Bronchial epithelial cell (primary cell): ENCODE measurements at places on chromosomes 2 and 18. TPM values are rescaled to one million over a fixed set of nuclear protein-coding genes. Genes with fewer than 3 reads are reported as not detected.
A peak's percentile ranks its signal among the peaks of the same experiment; 100 is the strongest.

DNA sequence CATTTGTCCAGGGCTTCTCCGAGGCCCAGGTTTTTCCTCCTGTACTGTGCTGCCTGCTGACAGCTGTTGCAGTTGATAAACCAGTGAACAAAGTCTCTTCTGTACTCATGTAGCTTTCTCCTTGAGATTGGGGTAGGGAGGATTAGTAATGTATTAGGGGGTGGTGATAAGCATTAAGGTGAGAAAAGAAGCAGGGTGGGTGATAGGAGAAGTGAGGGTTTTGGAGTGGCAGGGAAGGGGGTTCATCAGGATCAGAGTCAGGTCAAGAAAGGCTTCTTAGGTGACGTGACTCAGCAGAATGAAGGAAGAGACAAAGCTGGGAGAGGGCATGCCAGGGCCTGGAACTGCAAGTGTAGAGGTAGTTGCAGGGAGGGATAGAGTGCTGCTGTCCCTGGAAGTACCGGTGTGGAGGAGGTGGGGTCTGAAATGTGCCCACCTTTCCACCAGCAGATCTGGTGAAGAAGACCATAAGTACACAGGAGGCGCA, 48.7 kb downstream of the PKP4 start:
- DNase-seq = peak; percentile 78

DNA sequence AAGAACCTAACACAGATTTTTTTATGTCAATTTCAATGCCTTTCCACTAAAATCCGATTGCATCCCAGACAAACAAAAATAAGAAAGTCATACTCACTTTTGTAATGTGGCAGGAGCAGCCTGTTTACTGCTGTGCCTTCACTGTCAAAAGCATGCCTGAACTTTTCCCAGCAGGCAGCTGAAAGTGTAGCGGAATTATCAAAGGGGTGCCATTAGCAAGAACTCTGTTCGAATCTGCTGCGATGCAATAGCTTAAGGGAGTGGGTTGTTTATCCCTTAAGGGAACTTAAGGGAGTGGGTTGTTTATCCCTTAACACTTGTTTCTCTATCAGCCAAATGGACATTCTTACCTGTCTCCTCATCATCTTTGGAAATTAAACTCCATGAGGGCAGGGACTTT, 243.5 kb downstream of the PAX3 start:
- no peak for DNase-seq

- no peak for DNase-seq
Observed at GRCh38 chr2:27204566-27204965, 7.3 kb upstream of the ATRAID start.

- DNase-seq = peak; percentile 74
Observed at GRCh38 chr2:191544461-191545062, 133.4 kb upstream of the NABP1 start.

DNA sequence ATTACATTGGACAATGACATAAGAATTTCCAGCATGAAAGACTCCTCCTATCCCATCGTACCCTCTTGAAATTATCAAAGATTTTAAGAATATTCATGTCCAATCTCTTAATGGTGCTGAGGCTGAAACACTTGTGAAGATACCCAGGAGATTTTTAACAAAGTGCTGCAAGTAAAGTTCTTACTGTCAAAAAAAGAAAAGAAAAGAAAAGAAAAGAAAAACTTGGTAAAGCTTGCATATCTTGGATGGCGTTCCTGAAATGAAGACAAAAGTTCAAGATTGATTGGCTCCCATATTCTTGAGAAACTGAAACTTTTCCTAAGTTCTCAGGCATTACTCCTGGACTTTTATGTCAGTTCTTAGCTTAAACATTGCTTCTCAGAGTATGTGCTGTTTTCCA, 1010.5 kb upstream of the PIK3C3 start:
- DNase-seq = no peak

DNA sequence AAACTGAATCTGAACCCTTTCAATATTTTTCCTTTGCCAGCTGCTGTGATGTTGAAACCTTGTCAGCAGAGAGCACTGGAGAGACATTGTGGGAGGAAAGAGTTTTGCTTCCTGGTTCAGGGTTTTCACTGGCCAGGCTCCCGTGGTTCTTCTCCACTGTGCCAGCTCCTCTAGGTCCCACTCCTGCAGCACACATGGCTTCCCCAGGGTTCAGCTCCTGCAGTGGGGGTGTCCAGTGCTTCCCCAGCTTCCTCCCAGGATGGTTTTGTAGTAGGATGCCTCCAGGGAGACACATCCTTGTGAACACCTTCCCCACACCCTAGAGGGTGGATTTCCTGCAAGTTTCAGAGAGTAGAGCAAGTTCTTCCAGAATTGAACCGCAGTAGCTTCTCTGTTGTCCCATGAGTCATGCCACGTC, 24.0 kb upstream of the SULT1C3 start:
- peak; percentile 72 for DNase-seq

GRCh38 chr2:113253453-113253852, 25.3 kb downstream of the PAX8 start:
- no peak for DNase-seq

The PAX8 gene
- 3.5 TPM in 1 of 2 replicates, not detected in the other for total RNA-seq

The MOCOS gene
- 24.5 and 37.0 TPM in 2 replicates for total RNA-seq

DNA sequence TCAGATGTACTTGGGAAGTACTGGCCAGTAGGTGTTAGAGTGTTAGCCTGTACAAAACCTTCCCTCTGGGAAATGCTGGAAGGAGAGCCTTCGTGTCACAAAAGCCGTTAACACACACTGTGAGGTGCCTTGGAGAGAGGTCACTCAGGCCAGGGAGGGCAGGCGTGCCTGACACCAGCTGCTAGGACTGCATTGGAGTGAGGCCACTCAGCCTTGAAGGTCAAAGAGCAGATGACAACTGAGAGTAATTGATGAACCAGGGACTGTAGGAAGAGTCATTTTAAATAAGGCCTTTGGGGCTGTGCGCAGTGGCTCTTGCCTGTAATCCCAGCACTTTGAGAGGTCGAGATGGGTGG, 45.4 kb downstream of the ASAP2 start:
- DNase-seq = no peak

- DNase-seq = peak; percentile 26
Observed at GRCh38 chr2:236576087-236576486, 6.5 kb downstream of the ACKR3 start.

GRCh38 chr2:50854381-50854780, 177.6 kb downstream of the NRXN1 start:
- DNase-seq = no peak

- DNase-seq = no peak
Observed at GRCh38 chr2:128818704-128819491, 500.2 kb upstream of the HS6ST1 start.

The TEKT4 gene
- not detected in 2 replicates for total RNA-seq

GRCh38 chr18:64519201-64519600, 370.3 kb upstream of the LINC00305 start:
- DNase-seq = no peak

The PROKR1 gene
- total RNA-seq = not detected in 2 replicates

The FMNL2 gene
- total RNA-seq = 15.1 and 24.7 TPM in 2 replicates

GRCh38 chr18:49486134-49486533, 900 bp downstream of the C18orf32 start:
- DNase-seq = peak; percentile 17

GRCh38 chr2:46942143-46942526, 26.5 kb upstream of the MCFD2 start:
- peak; percentile 50 for DNase-seq

The NEB gene
- 0.26 and 0.90 TPM in 2 replicates for total RNA-seq

The TFCP2L1 gene
- 5.5 and 10.6 TPM in 2 replicates for total RNA-seq

The MEP1B gene
- not detected in 2 replicates for total RNA-seq

DNA sequence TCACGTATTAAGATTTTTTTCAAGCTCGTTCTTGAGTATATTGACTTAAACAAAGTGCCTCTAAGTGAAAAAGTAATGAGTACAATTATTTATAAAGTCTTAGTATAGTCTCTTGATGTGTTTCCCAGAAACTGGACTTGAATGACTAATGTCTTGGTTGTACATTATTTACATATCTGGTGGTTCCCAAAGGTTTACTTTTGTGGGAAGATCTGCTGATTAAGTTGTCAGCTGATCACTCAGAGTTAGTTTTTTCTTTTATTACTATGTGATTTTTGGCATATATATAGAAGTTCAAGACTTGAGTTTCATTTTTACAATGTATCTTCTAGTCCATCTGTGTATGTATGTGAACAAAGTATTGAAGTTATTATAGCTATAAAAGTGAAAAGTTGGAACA, 29.5 kb downstream of the RNF144A start:
- DNase-seq = peak; percentile 67
